ENCODE measurements at places on chromosomes 5 and 9. TPM values are rescaled to one million over a fixed set of nuclear protein-coding genes. Genes with fewer than 3 reads are reported as not detected.

DNA sequence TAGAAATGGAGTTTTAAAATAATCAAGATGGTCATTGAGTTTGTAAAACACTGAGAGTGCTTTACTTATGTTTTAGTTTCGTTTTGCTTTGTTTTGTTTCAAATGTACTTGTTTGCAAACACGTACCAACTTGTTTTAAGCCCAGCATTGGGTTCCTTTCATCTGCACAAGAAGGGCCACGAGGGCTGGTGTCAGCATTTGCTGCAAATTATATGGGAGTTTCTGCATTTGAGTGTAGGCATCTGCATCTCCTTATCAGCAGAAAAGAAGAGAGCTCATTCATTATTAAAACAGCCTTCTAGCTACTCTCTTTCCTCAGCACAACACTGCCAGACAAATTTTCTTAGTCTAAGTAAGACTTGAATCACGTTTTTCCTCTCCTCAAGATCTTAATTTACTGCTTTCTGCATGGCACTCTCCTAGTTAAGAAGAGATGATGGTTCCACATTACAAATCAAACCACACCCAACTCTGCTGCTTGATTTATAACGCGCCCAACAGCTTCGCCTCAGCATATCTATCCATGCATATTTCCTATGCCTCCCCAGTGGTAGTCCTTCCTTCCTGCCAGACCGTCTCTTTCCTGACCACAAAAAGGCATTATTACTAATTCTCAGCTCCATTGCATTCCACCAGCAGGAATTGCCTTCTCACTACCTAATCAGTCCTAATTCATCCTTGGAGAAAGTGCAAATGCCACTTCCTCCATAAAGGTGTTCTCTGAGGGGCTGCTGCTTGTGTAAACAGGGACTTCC lies 95.2 kb upstream of the CAST start:
- H3K36me3 ChIP-seq: no peaks in the 10 kb centered on the region
- no peak overlapping the region for H3K4me3 ChIP-seq

The RLN1 gene
- 6.6 TPM for total RNA-seq

The HSPA4 gene
- total RNA-seq: 50.0 TPM

The CSF1R gene
- 7.5 TPM for total RNA-seq

The GFPT2 gene
- total RNA-seq: 0.16 TPM

Data from naive thymus-derived CD4-positive, alpha-beta T cell (primary cell).